ENCODE measurements at places on chromosomes 7 and 10.

DNA sequence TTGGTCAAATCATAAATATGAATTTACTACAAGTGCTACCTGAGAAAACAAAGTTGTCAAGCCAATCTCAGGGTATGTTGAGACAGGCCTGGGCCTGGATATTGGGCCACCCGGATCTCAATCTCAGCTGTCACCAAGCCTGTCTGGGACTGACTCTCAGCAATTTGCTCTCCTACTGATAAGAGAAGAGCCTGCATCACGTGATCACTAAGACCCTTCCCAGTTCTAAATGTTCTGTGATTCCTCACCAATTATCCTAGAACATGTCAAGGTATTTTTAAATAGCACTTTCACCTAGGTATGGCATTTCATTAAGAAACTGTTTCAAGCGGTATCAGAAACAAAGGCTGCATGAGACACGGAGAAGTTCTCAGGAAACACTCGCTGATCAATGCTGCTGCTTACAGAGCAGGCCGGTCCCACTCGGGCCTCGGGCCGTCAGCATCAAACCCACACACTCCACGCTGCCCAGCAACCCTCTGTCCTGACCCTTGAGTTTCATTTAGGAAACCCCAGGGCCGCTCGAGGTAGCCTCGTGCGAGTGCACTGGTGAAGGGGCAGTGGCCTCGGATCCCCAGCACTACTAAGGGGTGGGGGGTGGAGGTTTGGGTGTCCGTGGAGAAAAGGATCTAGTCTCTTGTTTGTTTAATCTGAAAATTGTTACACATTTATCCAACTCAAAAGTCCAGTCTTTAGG, 4.1 kb downstream of the KLF6 start:
- peak; percentile 75 for DNase-seq

GRCh38 chr10:77363210-77363609, 274.4 kb downstream of the KCNMA1 start:
- no peak for DNase-seq

GRCh38 chr7:128849804-128850490, 12.7 kb upstream of the ATP6V1F start:
- DNase-seq: no peak

- no peak for DNase-seq
These were observed 8.6 kb downstream of the TBATA start for GRCh38 chr10:70776455-70777005.

DNA sequence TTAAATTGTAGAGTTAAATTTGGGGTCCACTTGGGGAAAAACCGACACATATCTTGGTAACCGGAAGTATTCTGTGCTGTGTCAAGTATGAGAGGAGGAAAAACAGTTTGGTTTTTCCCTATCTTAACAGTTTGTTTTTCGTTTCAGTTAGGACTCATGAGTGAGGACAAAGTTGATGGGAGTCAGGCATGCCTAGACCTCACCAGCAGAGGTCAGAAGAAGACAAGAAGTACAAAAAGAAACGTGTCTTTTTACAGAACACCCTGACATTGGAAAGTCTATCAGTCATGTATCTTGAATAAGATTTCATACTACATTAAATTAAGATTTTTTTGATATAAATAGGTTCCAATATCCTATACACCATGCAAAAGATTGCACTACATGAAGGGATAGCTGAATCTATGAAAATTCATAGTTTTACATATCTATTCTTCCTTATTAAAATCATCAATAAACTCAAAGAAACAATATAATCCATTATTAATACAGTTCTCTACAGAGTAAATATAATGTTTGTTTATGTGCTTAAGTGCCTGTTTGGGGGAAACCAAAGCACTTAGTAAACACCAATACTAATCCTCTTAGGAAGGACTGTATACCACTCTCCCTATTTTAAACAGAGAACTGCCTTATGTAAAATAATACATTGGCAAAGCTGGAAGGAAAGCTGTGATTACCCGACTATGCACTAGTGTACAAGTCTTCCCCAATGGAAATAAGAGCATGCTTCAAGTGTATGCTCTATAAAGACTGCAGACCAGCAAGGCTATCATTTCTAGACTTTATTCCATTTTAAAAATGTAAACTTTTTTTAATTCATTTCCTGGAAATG, 95.6 kb downstream of the USP6NL start:
- peak; percentile 71 for DNase-seq

- DNase-seq: no peak
These were observed 749.4 kb downstream of the AUTS2 start for GRCh38 chr7:70347463-70348254.

DNA sequence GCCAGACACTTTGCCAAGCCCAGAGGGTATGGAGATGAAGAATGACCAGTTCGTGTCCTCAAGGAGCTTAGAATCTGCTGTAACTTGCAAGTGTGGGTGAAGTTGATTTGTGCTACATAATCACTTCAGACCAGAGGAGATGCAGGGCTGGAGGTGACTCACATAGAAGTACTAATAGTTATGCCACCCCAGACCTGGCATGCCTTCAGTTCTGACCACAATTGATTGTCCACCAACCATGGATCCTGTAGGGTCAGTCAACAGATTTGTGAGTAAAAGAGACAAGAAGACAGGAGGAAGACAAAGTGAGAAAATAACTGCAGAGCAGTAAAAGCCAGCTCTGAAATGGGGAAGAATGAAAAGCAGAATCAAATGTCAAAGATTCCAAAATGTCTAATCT, 51.2 kb upstream of the BMPER start:
- no peak for DNase-seq

DNA sequence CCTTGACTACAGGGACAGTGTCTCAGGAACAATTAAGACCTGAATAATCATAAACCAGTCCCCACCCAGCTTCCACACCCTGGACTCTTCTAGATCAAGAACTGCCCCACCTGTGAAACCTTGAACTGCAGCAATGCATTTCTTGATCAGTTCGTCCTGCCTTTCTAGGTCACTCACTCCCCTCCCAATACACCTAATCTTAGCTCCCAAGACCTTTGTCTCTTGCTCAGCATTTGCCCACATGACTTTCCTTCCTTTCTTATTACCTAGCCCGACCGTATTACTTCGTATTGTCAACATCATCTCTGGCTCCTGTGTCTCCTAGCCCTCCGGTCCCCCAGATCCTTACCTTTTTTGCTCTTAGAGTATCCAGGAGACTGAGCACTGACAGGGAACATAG, 5.5 kb upstream of the NAMPT start:
- DNase-seq: no peak

DNA sequence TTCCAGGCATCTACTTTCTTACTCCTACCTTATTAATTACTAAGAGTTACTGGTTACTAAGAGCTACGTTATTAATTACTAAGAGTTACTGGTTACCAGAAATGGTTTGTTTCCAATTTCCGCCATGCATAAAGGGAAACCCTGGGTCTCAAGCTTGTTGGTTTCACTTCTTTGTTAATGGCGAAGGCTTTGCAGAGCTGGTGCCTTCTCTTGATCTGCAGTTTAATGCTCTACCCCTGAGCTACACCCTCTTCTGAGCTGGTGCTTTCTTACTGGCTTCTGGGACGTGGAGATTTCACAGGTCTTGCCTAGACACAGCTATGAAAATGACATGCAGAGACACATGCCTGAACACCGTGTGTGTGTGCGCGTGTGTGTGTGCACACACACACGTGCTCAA, 560 bp downstream of the CPA4 start:
- DNase-seq: no peak

GRCh38 chr7:130180571-130181262, 24.5 kb downstream of the TMEM209 start:
- DNase-seq: peak; percentile 66

GRCh38 chr10:8033812-8034465, 20.5 kb upstream of the GATA3 start:
- DNase-seq: no peak

GRCh38 chr7:111736552-111736874, 174.2 kb upstream of the IMMP2L start:
- no peak for DNase-seq

DNA sequence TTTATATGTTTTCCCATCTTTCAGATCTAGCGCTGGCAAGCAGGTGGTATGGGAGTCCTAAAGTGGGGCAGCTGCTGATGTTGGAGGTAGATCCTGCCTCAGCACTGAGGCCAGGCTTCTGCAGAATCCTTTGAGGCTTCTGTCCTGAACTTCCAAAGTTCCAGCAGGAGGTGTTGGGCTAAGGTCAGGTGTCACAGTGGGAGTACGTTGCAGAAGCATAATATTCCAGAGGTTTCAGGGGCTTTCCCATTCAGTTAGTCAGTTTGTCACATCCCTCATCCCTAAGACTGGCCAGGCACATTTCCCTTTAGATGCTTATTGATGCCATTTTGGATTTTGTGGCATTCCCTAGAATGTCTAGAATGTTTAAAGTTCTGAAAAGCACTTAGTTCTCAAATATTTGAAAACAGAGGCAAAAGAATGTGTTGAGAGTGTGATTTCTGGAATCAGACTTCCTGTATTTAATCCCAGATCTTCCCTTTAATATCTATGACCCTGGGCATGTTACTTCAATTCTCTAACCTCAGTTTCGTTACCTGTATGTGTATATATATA, 319.1 kb upstream of the PHYHIPL start:
- no peak for DNase-seq

DNA sequence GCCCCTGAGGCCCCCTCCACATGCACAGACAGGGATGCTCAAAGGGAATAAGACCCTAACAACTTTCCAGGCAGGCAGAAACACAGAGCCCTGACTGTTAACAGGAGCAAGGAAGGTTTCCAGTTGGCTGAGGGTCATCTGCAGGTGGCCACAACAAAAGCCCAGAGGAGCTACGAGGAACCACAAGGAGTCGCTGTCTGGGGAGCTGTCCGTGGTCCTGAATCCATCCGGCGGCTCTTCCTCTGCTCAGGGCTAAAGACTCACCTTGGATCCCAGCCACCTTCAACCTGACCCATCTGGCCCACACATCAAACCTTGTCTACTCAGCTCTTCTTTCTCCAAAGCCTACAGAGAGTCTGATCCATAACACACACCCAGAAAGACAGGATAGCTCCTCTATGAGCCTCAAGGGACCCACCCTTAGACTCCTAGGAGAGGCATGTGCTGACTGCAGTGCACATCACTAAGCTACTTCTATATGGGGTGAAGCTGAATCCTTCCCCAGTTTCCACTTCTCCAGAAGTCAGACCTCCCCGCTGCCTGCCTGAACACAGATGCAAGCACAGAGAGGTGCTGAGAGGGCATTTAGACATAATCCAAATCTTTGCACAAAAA, 104.0 kb downstream of the SLIT1 start:
- peak; percentile 79 for DNase-seq

GRCh38 chr7:1951159-1951536, 281.1 kb downstream of the ELFN1 start:
- DNase-seq: no peak

DNA sequence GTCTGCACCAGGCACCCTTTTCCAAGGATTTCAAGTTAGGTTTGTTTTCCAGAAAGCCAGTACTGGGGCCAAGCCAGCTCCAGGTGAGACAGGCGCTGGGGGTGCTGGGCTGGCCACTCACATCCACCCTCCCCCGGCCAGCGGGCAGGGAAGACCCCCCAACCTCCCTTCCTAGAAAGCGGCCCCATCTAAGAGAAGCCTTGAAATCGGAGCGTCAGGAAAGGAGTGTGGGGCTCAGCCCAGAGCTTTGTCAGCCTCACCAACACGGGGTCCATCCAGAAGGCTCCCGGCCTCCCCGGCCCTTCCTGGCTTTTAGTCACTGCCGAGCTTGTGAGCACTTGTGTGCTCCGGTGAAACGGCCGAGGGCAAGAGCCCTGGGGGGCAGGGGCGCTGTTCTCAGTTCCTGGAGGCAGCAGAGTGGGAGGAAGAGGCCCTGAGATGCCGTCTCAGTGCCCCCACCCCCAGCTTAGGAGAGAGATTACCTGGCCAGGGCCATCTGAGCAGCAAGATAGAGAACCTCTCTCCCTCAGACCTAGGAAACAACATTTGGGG, 39.6 kb downstream of the PDGFA start:
- DNase-seq: peak; percentile 53

- no peak for DNase-seq
These were observed 73.5 kb downstream of the CDK6 start for GRCh38 chr7:92762851-92763250.

DNA sequence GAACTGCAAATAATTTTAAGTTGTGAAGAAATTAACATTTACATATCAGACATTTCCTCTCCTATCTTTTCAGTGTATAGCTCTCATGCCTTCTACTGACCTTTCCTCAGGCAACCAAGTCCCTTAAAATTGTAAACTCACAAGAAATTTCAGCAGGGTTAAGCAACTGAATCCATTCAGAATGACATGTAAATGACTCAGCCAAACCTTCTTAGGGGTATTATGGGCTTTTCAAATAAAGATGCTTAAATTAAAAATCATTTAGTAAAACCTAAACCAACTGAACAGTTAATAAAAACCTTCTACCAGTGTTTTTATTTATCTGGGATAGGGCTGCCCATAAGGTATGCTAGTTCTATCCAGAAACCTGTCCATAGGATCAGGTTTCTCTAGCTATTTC, 20.7 kb downstream of the WAPL start:
- DNase-seq: no peak

- no peak for DNase-seq
These were observed 157.4 kb downstream of the NXPH1 start for GRCh38 chr7:8590791-8591190.

DNA sequence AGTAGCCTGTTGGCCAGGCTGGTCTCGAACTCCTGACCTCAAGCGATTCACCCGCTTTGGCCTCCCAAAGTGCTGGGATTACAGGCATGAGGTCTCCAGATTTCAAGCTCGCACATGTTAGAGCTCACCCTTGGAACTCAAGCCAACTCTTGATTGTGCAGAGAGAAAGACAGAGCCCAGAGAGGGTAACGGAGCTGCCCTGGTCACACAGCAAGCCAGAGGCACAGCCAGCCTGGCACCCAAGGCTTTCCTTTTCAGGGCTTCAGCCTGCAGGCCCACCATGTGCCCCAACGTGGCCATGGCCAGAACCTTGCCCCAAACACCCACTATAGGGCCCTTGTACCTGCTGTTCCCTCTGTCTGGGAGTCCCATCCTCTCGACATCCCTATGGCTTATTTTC, 49.1 kb upstream of the CUX1 start:
- no peak for DNase-seq

GRCh38 chr7:35714407-35714806, 19.5 kb upstream of the HERPUD2 start:
- DNase-seq: no peak

GRCh38 chr7:151827620-151828019, 49.3 kb downstream of the PRKAG2 start:
- DNase-seq: no peak

DNA sequence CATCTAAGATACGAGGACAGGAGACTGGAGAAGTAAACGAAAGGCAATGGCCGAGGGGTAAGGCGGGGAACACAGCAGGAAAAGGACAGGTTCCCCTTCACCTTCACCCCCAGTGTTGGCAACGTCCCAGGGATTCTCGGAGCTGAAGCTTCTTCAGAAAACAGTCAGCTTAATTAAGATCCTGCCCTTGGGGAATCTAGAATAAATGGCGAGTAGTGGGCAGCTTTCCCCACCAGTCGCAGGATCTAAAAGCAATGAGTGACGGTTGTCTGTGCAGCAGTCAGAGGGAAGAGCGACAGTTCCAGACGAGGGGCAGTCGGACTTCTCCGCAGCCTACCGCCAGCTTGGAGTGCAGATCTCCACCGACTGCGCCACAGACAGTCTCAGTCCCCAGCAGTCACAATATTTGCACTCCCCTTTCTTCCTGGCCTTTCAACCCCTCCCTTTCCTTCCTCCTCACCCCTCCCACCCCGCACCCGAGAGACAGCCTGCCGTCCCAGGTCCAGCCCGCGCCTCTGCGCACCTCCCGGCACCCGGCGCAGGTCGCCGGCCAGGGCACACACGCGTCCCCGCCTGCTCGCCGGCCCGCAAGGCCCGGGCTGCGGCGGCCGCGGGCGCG, 10.9 kb upstream of the SP8 start:
- DNase-seq: no peak
